ENCODE measurements at places on chromosomes 13 and 19. TPM values are rescaled to one million over a fixed set of nuclear protein-coding genes. Genes with fewer than 3 reads are reported as not detected.
A peak's percentile ranks its signal among the peaks of the same experiment; 100 is the strongest.

- DNase-seq: no peak
Measured at GRCh38 chr13:59490651-59491050, 673.1 kb downstream of the DIAPH3 start.

Gene NDUFA13
- total RNA-seq: 60.2 TPM

Gene AXL
- total RNA-seq: 89.8 TPM

Gene GPR4
- 12.6 TPM for total RNA-seq

Gene IGLON5
- not detected for total RNA-seq

Gene ZNF765
- 5.0 TPM for total RNA-seq

DNA sequence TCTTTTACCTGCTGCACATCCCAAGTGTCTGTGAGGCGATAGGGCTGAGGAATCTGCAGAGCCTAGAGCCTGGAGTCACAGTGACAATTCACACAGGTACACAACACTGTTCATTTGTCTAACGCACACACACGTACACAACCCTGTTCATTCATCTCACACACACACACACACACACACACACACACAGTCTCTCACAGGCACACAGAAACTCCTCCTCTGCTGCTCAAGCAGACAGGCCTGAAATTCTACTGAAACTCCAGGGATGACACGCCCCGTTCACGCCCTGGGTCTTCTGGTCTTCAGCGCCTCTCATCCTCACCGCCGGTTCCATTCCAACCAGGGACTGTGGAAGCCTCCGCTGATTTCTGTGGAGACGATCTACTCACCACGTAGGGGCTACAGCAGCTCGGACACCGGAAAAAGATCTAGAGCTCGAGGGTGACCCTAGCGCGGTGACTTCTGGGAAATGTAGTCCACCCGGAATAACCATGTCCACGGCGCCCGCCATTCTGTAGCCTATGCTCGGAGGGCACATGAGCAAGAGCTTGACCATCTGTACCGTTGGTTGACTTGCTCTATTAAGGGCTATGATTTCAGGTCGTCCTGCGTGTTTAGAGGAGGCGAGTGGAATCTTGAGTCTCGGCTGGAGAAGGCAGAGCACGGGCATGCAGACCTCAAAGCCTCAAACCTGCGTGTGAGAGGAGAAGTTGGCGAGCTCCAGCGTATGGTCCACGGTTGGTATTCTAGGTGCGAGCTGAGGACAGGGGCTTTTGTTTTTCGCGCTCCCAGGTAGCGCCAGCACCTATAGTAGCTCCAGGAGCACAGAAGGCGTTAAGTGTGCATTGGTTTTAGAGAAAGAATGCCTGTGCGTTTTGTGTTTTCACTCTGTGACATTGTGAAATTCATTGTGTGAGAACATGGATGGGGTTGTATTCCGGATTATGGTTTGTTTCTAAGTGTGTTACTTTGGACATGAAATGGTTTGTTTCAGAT is 33.4 kb downstream of the ZNF45 start:
- DNase-seq: peak; percentile 67

All from glomerular endothelial cell (primary cell).